ENCODE measurements at places on chromosomes 7 and 10. TPM values are rescaled to one million over a fixed set of nuclear protein-coding genes. Genes with fewer than 3 reads are reported as not detected.
A peak's percentile ranks its signal among the peaks of the same experiment; 100 is the strongest.

DNA sequence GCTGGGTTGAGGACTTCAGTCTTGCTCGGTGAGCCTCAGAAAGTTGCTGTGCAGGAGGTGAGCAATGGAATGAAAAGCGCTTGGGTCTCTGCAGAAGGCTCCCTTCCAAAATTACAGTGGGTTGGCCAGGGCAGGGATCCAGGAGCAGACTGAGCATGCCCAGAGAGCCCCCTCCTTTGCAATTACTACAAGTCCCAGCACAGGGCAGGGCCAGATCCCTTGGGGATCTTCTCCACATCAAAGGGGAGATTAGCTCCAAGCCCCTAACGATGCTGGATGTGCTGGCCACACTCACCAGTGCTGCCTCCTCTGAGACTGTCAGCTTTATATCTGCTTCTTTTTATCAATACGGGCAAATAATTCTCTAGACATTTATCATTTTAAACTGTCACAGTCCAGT lies 337.5 kb downstream of the RPS24 start:
- DNase-seq, result no peak

Gene OR9A2
- total RNA-seq, result not detected

DNA sequence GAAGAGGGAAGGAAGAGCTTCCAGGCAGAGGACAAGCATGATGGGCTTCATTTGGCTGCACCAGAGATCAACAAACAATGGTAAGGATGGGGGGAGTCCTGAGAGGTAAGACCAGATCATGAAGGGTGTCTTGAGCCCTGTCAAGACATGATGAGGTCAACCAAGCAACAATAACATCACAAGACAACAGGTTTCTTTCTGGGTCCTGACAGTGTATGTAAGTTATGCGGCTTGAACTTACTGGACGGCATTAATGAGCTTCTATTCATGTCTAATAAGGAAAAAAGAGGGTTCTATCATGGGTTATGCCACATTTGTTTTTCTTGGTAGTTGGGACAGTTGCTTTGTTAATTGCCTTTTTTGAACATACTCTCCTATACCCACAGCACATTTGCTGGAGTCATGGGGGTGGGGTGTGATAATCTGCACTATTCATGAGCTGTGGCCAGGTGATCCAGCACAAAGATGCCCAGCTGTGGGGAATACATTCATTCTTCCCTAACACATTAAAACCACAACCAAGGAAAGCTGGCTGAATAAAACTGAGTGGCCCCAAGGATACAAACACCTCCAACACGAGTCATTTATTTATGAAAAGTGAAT lies 168.8 kb upstream of the KLF14 start:
- no peak for DNase-seq

- DNase-seq, result no peak
These were observed 38.2 kb downstream of the AVL9 start for GRCh38 chr7:32533276-32534029.

- DNase-seq, result no peak
These were observed 239.5 kb downstream of the REEP3 start for GRCh38 chr10:63760708-63761047.

DNA sequence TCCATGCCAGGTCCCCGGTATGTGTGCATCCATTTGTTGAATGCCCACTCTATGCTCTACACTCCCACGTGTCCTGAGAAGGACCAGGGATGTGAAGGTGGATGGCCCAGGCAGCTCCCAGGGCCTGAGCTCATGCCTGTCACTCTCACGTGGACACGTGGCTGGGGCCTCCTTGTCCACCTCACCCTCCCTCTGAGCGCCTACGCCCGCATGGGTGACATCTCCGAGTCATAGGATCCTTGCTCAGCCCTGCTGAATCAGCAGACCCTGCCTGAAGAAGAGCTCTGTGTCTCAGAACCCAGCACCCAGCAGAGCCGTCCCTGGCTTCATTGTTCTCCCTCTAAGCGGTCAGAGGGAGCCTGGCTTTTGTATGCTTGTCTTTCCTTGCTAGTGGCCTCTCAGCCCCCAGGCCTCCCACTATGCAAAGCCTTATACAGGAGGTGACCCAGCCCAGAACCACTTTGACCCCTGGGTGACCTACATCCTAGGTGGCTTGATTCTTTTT lies 107.9 kb upstream of the PPIF start:
- peak; percentile 68 for DNase-seq

- no peak for DNase-seq
These were observed 36.4 kb downstream of the CUBN start for GRCh38 chr10:17092986-17093803.

DNA sequence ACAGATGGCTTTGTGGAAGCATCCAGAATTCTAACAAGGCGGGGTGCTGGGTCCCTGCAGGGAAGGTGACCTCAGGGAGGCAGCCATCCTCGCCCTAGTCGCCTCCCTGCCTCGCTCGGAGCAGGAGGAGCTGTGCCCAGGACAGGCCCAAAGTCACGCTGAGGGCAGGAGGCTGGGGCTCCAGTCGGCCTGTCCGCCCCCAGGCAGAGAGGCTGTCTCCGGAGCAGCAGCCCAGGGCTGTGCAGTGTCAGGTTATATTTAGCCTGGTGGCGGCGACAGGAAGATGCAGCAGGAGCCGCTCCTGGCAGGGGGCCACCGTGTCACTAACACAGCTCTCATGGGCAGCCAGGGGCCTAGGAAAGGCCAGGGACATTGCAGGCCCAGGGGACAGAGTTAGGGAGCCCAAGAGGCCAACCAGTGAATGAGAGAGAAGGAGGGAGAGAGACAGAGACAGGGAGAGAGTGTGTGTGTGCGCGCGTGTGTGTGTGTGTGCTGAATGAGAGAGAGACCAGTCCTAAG lies 13.5 kb downstream of the KCNH2 start:
- no peak for DNase-seq

DNA sequence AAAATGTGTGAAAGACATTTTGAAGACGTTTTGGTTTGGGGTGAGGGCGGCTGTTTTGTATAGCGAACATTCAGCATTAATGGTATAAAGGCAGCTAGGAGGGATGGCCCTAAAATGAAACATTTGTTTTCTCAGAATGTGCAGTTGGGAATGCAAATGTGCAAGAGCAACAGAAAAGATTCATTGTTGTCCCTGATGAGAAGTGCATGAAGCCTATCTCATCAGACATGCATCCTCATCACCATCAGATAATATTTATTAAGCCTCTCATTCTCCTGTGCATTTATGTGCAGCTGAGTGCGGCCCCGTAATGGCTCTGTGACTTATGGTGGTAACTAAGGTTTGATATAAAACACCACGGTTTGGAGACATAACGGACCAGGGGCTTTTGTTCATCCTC lies 199.5 kb downstream of the GFRA1 start:
- no peak for DNase-seq

- no peak for DNase-seq
These were observed 112.0 kb downstream of the RNF32 start for GRCh38 chr7:156752367-156753228.

Gene SAMD9L
- 27.8 TPM for total RNA-seq

- DNase-seq, result no peak
These were observed 34.1 kb downstream of the PTPRE start for GRCh38 chr10:127940866-127941640.

Gene NPFFR1
- not detected for total RNA-seq

DNA sequence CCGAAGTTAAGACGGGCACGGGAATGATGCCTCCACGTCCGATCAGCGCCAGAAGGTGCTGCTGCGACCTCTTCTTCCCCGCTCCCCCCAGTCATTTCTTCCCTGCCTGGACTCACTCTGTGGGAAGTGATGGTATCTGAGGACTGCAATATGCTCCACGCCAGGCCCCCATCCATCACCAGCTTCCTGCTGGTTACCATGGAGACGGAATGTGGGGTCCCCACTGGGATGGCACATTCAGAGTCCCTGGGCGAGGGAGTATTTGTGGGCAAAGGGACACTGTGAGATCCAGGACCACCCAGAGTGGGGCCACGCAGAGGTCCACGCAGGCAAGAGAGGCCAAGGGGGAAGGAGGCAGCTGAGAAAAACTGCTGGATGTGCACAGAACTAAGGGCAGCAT lies 39.7 kb downstream of the CARD11 start:
- DNase-seq, result no peak

GRCh38 chr7:86653919-86654659 lies 10.4 kb downstream of the GRM3 start:
- DNase-seq, result no peak

GRCh38 chr10:56068040-56068439 lies 293.0 kb downstream of the ZWINT start:
- DNase-seq, result no peak

Gene BAIAP2L1
- total RNA-seq, result 2.3 TPM
